ENCODE measurements at places on chromosomes 3 and 15.

DNA sequence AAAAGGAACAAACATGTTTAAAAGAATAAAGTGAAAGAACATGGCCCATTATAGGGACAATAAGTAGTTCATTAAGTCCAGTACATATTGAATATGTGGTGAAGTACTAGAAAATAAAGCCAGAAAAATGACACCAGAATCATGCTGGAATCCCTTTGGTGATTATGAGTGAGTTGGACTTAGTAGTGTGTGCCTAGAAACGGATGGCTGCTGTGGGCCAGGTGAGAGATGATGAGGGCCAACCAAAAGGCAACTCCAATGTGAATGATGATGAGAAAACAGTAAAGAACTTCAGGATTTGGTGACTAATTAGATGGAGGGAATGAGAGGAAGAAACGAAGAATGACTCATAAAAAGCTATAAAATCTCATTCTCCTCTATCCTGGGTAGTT, 3.3 kb downstream of the CRYGS start:
- DNase-seq, result no peak

DNA sequence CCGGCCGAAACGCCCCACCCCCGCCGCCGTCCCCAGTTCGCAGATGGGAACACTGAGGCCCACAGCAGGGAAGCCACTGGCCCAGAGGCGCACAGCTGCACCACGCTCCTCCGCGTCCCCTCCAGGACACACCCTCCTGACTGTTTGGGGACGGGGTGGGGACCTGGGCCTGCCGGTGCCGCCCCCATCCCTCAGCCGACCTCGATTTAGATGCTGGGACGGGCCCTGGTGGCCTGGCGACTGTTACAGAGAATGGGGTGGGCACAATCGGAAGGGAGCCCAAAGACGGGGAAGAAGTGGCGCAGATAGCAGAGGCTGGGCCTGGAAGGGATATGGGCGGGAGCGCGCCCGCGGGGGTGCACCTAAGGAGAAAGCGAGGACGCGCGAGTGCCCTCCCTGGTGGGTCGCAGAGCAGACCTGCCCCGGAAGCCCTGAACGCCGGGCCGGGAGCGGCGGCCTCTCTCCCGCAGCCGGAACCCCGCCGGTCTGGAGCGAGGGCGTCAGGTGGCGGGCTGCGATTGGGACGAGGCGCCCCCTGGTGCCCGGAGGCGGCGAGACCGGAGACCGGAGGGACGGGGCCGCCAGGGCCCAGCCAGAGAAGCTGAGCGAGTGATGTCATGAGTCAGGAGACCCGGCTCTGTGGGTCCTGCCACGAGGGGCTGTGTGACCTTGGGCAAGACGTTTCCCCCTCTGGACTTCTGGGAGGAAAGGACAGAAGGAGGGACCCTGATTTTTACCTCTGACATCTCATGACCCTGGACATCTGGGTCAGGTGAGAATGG, 78.4 kb downstream of the IQSEC1 start:
- DNase-seq, result peak; percentile 95

- DNase-seq, result no peak
Observed at GRCh38 chr3:105679951-105680350, 188.9 kb downstream of the CBLB start.

- no peak for DNase-seq
Observed at GRCh38 chr3:119586733-119587172, 7.5 kb downstream of the ADPRH start.

DNA sequence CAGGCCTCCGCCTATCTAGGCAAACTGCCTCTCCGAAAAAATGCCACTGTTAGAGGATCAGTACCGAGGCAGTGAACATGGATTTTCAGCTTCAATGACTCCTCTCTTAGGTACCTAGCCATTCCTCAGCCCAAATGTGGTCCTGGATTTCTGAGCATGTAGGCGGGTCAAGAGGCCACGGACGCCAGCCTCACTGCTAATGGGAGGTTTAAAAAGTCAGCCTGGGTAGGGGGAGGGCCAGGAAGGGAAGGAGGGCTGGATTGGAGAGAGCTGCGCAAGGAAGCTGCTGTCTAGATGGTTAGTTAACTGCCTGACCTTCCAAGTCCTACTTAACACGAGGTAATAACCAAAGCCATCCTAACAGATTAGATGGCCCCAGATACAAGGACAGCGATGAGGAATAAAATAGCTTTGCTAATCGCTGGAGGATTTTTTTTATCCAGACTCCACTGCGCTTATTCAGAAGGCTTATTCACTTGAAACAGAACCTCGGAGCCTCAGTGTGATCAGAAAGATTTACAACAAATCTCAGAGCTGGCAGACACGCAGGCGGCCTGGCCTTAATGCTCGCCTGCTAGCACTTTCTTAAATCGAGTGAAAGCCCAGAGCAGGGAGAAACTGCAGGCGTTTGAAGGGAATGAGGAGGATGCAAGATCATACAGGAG, 34.3 kb downstream of the TLE3 start:
- DNase-seq, result peak; percentile 47

GRCh38 chr3:159919873-159920272, 68.8 kb upstream of the IL12A start:
- no peak for DNase-seq

DNA sequence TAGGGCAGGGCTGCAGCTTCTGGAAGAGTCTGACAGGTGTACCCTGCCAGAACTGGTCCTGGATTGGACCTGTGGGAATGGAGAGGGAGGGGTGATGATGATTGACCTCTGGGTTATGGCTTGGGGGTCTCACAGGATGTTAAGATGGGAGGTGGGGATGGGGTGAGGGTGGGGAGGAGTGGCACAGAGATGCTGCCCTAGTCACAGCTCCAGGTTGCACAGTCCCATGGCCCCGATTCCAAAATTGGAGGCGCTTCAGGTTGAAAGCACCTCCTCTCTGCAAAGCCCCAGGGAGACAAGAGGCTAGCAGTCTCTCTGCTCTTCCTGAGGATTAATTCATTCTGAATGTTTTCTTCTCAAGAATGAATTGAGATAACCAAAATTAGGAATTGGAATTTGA, 101.4 kb downstream of the FAM43A start:
- DNase-seq, result no peak

DNA sequence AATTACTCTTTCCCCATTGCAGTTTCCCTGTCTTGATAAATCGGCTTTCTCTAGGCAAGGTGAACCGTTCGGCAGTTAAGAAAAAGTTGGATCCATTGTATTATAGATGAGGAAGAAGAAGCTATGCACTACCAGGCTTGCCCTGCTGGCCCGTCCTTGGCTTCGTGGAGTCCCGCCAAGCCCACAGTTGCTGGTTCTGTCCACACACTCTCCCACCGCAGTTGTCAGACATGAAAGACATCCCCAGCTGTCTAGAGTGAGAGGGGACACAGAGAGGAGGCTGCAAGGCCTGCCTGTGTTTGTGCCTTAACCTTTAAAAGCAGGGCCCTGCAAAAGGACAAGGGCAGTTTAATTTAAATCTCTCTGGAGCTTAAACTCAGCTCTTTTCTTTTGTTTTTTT, 47.2 kb upstream of the PLCL2 start:
- no peak for DNase-seq

- no peak for DNase-seq
Observed at GRCh38 chr3:193080821-193081365, 160.1 kb upstream of the PLAAT1 start.

GRCh38 chr3:124140746-124141145, 148.8 kb upstream of the ROPN1 start:
- no peak for DNase-seq

GRCh38 chr3:178352326-178353005, 183.8 kb upstream of the KCNMB2 start:
- peak; percentile 70 for DNase-seq

- DNase-seq, result peak; percentile 55
Observed at GRCh38 chr3:84547971-84548970, 410.5 kb upstream of the CADM2 start.

GRCh38 chr3:47592066-47592795, 13.6 kb upstream of the CSPG5 start:
- DNase-seq, result no peak

- DNase-seq, result no peak
Observed at GRCh38 chr3:2535206-2535605, 436.5 kb downstream of the CNTN4 start.

DNA sequence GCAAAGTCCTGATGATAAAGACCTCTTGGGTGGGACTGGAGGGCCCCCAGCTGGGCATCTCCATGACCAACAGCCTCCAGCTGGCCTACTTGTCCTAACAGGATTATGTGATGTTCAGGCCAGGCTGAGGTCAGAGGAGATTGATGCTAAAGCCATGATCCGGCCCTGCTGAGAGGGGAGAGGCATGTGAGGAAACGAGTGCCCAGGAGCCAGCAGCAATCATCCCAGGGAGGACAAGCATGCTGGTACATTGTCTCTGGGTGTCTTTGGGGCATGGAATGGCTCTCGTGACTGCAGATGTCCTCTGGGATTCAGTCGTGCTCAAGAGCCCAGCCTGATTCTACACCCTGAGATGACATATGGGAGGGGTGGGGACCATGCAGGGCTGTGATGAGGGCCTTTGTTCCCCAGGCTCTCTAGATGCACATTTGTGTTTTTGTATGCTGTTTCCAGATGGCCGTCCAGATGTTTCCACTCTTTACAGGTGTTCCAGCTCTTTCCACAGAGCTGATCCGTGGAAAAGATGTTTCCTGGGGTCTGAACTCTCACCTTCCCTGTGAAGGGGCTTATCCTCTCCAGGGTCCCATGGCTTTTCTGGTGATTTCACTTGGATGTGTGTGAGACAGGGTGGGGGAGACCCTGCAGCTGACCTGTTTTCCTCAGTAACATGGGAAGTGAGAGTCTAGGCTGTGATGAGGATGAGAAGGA, 20.2 kb downstream of the SLC24A1 start:
- no peak for DNase-seq

DNA sequence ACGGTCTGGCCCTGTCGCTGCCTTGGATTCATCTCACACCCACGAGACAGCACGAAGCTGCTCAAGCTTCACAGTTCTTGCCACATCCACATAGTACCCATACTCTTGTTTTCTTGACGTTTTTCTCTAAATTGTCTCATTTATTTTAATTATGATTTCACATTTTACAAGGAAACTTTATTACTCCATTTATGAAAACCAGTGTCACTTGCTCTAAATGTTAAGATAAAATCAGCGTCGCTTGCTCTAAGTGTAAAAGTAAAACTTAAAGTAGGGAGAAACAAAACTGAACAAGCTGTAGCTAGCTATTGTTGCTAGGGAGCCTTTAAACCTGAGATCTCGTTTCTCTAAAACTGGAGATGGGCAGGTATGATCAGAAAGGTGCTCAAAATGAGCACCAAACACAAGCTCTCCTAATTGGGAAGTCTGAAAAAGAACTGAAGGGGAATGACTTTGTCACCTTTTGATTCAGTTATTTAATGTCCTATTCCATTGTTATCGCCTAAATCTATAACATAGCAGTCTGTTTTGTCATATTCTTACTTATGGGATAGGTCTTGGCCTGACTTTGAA, 680 bp downstream of the IFT122 start:
- DNase-seq, result no peak

DNA sequence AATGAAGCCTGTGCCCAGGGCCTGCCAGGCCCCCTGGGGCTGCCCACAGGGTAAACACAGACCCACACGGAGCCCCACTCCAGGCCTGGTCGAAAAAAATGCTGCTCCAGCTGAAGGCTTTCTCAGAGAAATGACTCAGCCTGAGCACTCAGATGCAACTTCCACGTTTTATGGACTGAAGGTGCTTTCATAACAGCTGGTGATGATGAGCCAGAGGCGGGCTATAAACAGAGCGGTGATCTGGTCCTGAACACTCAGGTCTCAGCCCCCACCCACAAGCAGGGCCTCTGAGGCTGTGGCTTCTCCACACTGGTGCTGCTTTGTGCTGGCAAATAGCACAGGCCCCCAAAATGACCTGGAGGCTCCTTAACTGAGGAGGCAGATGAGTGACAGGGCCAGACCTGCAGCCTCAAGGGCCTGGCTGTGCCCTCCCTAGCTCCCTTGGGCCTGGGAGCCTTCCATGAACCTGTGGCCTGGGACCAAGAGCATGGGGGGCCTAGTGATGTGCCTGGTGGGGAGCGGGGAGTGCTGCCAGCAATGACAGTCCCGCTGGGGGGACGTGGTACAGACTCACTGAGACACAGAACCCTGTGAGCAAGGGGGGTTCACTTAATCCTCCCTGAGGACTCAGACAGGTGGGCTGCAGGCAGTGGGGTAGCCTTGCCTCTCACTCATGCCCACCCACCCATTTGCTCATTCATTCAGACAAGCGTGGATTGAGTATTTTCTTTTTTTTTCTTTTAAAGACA, 23.0 kb upstream of the FURIN start:
- peak; percentile 82 for DNase-seq

GRCh38 chr15:73518180-73518862, 75.4 kb downstream of the REC114 start:
- DNase-seq, result no peak

- no peak for DNase-seq
Observed at GRCh38 chr3:57791245-57791644, 35.1 kb downstream of the SLMAP start.

GRCh38 chr3:102113421-102114041, 264.2 kb downstream of the NFKBIZ start:
- peak; percentile 70 for DNase-seq

- DNase-seq, result no peak
Observed at GRCh38 chr15:31280831-31281216, 45.8 kb upstream of the KLF13 start.

DNA sequence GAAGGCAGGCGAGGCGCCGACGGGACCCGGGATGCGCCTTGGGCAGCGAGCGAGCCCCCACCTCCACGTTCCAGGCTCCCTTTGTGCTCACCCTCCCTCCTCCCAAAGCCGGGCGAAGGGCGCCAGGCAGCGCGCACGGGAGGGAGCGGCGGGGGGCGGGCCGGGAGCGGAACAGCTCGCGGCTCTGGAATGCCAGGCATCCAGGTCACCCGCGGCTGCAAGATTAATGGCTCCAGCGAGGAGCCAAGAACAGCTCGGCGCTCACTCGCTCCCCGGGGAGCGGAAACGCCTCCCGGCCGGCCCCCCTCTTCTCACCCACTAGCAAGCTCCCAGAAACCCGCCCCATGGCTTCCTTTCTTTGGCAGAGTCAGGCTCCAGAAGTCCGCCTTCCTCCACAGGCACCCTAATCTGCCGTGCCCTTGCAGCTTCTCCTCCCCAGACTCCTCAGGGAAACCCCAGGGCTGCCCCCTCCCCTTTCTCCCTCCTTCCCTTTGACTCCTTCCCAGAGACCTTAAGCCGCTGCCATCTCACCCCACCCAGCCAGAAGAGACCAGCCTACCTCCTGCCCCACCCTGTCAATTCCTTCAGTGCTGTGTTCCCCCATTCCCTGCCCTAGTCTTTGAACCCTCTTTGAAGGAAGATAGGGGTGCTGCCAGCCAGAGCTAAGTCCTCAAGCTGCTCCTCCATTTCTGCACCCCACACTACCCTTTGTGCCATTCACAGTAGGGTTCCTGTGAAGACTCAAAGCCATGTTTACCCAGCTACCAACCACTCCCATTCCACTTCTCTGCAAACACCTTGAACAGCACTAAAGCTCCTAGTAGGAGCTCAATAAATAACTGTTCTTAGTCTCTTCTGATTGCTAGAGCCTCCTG, 9.9 kb downstream of the AMOTL2 start:
- peak; percentile 96 for DNase-seq

Measured in hepatocyte (in vitro differentiated cells).